Stimulated activated CD4-positive, alpha-beta T cell treated with anti-CD3 and anti-CD28 coated beads, Interleukin-1b, Interleukin-23, amount 100 ng/mL, for 24 hours (primary cell): ENCODE measurements at places on chromosomes 5 and 9.

DNA sequence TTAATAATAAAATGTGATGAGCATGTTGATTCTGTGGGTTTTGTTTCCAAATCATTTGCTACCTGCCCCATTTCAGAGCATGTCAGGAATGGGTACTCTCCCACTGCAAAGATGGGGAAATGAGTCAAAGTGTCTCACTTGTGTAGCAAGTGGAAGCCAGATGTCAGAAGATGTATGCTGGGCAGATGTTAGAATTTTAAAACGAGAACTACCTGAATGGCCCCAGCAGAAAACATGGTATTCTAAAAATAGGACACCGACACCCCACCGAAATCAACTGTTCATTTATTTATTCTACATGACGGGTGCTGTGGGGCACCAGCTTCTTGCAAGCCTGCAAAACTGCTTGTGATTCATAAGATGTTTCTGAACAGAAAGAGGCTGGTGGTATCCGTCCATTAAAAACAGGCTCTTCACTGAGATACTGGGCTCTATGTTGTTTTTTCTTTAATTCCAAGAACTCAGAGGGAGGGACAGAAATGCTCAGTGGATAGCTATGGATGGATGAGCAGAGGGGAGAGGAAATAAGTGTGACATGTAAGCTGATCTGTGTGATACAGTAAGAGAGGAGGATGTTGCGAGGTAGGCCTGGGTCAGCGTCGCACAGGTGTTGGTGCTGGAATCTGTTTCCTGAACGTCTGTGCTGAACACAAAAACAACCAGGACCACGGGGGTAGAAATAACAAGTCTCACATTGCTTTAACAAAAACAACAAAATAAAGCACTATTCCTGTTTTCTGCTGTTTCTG, 157.2 kb downstream of the EFNA5 start:
- DNase-seq = no peak

DNA sequence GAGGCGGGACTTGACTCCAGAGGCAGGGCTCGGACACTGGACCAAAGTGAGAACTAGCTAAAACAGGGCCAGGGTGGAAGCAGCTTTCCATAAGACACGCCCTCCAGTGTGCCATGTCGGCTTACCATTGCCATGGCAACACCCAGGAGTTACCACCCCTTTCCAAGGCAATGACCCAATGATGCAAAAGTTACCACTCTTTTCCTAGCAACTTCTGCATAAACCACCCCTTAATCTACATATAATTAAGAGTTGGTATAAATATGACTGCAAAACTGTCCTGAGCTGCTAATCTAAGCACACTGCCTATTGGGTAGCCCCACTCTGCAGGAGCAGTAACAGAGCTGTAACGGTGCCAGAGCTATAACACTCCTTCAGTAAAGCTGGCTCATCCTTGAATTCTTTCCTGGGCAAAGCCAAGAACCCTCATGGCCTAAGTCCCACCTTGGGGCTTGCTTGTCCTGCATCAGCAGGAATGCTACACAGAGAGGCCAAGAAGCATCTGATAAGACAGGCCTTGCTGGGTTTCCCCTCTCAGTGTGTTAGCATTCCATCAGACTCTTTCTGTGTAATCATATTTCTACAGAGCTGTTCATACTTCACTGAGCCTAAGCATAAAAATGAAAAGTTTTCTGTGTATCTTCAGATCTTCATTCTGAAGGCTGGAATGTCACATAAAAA, 262.7 kb upstream of the KLF9 start:
- no peak for DNase-seq

GRCh38 chr5:56561-57290, 35.2 kb upstream of the PLEKHG4B start:
- no peak for DNase-seq

DNA sequence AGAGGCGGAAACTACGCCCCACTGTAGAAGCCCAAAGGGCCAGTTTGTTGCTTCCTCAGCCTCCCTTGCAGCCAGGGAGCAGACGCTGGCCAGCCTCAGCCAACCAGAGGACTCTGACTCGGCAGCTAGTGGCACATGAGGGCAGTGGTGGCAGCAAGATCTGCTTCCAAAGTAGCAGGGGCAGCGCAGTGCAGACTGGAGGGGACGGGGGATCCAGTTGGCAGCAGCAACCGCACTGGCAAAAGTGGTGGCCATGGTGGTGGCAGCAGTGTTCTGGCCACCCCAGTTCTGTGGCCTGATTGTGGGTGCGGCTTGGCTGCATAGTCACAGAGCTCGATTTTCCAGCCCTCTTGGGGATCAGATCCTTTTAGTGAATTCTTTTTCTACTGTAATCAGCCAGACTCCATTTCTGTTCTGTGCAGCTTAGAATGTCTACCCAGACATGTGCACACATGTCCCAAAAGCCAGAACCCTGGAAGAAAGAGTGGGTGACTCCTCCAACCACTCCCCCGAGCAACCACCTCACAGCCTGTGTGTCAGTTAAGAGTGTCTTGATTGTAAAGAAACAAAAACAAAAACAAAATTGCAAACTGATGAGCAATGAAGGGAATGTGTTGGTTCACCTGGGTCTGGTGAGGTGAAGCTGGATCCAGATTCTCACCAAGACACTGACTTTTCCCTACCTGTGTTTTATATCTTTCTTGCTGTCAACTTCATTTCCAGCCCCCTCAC, 11.0 kb upstream of the ZBTB43 start:
- DNase-seq = no peak

DNA sequence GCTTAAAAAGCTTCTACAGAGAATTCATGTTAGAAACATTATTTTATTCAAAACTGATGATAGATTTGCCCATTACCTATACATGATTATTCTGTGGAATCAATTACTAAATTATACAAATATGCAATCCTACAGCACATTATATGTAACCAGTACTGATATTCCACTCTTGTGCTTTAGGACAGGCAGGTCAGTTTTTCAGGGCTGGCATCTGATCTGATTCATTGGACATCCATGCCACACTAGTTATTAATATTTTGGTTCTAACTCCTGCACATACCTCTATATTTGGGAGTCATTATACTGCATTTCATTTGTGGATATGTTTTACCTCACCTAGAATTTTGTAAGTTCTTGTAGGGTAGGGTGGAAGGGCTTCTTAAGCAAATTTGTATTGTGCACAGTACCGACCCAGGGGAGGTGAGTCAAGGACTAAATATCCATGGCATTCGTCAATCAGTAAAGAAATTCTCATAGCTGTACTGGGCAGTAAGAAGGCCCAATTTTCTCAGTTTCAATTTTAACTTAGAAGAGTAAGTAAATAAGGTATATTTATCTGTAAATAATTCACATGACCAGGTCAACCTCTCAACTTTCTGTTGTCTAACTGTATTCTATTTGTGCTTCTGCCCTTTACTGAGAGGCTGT, 33.5 kb downstream of the ELOVL7 start:
- no peak for DNase-seq

- DNase-seq = no peak
These were observed 33.8 kb upstream of the PANK3 start for GRCh38 chr5:168612996-168613395.

DNA sequence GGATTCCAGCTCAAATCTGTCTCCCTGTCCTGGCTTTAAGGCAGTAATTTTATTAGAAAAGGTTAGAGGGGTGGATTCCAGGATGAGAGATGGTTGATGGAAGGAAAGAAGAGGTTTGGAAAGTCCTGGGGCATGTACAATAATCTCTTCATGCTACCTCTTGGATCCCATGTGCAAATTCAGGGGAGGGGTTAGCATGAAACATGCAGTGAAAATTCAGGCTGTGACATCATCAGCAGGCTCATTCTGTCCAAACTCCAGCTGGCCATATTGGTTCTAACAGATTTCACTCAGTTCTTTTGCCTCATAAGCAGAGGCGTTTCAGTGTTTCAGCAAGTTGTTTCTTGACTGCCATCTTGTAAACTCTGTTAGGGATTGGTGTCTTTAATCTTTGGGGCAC, 55.4 kb downstream of the CYSTM1 start:
- DNase-seq = no peak

DNA sequence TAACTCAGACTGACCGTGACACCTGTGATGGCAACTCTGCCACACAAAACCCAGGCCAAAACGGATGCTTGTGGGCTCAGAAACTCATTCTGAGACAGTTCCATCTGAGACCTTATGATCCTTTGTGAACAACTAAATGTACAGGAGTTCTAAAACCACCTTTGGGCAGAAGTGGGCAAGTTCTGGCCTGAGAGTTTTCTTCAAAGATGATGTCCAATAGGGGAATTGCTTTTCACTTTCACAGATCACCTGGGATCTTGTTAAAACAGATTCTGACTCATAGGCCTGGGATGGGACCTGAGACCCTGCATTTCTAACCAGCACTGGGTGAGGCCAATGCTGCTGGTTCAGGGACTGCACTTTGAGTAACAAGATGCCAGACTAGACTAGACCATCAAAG, 67.8 kb upstream of the SLC25A51 start:
- DNase-seq = no peak

DNA sequence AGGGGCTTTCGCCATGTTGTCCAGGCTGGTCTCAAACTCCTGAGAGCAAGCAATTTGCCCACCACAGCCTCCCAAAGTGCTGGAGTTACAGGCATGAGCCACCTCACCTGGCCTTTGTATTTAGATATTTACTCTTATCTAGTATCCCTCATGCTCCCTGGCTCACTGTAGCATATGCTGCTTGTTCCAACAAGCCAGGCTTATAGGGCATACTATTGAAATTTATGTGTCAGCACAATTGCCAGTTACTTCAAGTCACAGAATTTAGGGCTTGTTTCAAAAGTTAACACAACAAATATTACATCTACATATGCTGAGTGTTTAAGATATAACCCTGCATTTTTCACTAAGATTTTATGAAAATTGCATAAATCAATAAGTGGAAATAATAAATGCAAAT, 469.2 kb upstream of the ZNF608 start:
- no peak for DNase-seq

DNA sequence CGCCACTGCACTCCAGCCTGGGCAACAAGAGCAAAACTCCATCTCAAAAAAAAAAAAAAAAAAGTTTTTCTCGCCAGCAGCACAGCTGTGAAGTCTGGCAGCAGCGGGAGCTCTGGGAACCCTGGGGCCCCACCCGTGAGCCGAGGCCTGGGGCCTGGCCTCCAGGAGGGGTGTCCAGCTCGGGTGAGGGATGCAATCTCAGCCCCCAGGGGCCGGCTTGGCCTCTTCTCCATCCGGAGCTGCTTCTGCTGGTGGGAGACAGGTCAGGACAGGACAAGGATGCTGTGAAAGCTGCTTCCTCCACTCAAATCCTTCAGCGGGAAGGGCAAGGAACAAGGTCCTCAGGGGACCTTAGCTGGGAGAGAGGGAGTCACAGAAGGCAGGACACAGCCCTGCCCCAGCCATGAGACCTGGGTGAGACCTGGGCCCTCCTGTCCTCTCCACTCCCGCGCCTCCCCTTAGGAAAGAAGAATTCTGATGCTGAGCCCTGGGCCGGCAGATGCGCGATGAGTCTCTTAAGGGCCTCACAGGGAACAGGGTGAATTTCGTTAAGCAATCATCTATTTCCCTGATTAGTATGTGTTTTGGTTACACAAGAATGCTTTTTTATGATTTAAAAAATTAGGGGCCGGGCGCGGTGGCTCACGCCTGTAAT, 30.6 kb downstream of the PLPP7 start:
- DNase-seq = no peak

GRCh38 chr5:54347221-54347865, 37.0 kb upstream of the ARL15 start:
- no peak for DNase-seq

DNA sequence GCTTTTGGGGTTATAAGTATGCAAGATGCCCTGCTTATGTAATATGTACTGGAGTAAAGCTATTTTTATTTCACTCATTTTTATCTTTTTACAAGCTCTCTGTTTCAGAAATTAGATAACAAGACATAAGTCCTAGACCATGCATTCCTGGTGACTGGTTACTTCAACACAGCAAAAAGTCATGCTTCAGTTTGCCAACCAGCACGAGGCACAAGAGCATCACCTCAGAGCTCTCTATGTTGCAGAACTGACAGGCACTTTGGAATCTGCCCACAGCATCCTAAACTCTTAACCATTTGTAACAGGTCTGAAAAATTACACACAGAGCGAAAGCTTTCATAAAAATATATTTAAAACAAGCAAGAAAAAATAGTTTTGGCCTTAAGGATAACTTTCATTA, 112.8 kb downstream of the MARCHF11 start:
- DNase-seq = no peak

- DNase-seq = no peak
These were observed 21.5 kb downstream of the SHB start for GRCh38 chr9:38047301-38048251.

DNA sequence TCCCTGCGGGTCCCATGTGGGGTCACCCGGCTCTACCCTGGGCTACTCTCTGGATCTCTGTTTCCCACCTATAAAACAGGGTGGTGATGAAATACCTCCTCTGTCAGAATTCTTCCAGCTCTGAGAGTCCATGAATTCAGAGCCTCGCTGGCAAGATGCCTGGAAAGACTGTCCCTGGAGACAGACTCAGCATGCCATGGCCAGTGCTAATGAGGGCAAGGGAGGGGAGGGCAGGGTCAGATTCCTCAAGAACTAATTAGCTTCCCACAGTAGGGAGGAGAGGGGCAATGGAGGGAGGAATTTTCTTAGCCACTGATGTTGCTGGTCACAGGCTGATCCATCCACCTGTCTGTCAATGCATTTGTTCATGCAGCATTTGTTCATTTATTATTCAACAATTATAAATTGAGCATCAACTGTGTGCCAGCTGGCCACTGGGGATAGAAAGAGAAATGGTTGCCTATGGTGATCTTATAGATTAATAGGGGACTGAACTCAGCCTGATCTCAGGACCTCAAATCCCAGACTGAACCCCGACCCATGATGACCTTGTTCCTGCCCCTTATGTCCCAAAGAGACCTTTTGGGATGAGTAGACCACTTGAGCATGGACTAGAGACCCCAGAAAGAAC, 4.7 kb downstream of the SYNPO start:
- no peak for DNase-seq

DNA sequence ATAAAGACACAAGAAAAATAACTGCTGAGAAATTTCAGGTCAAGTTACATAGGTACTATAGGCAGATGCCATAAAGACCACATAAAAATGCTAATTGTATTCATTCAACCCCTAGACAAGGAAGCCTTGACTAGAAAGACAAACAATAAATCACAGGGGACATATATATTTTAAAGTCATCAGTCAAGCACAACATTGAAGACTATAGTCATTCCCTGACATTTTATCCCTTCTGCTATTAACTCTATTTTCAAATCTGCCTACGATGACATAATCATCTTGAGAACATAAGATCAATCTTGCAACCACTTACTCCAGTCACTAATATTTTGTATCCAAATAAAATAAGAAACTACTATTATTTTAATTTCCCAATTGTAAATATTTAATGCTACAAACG, 38.3 kb downstream of the FAM13B start:
- DNase-seq = no peak

DNA sequence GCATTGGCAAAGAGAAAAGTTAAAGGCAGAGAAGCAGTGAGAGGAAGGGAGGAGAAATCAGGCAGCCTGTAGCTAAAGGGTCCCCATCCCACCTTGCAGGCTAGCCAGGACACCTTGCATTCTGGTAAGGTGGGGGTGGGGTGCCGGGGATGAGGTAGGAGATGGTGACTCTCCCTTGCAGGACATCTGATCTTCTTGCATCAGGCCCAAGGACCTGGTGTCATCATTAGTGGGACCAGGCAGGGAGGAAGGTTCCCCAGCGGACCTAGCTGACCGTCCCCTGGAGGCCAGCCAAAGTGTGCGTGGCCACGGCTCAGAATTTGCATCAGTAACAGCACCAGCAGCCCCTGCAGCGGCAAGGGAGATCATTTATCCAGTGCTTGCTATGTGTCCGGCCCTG, 21.7 kb upstream of the CYSTM1 start:
- no peak for DNase-seq

- no peak for DNase-seq
These were observed at the start of gene CA9 for GRCh38 chr9:35673132-35674024. Gene CA9 (plus strand): TSS chr9:35673928. CDS start chr9:35673960, 32 bp downstream.

GRCh38 chr5:107885601-107886000, 214.9 kb upstream of the EFNA5 start:
- no peak for DNase-seq
